Lower lobe of right lung (tissue), 2 donors: ENCODE measurements at places on chromosomes 5 and 9. TPM values are rescaled to one million over a fixed set of nuclear protein-coding genes. Genes with fewer than 3 reads are reported as not detected.

Gene CAMSAP1
- 34.4 TPM for total RNA-seq

Gene ZNF483
- 5.1 TPM for total RNA-seq

DNA sequence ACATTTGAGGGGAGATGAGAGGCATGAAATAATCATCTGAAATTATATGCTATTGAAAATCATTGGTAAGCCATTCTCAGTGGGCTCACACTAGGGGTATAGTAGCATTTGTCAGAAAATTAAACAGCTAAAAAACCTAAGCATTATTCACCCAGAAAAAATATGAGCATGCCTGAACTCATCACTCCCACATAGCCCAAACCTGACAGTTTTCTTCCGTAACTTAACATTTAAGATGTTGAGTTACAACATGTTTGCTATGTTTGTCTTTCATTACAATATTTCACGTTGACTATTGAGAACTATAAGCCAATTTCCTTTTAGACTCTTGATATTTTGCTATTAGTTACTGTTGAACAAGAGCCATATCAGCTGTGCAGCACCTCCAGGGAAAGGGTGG, 23.5 kb upstream of the GHR start:
- DNase-seq: no peak

DNA sequence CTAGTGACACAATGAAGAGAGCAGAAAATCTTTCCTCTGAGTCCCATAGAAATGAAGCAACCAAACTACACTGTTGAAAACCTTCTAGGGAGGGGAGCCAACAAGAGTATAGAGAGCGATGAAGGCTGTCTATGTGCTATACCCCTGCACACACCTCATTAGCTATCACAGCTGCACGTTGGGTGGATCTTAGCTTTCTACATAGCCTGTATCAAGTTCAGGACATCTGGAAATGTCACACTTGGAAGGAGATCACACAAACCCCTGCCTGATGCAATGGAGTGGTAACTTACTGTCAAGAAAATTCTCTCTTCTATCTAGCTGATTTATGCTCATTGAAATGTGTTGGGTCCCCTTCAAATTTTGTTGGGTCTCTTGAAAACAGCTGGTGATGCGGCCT, 127.0 kb upstream of the NTRK2 start:
- no peak for DNase-seq

- no peak for DNase-seq
Measured at GRCh38 chr5:158224253-158224652, 365.3 kb upstream of the CLINT1 start.

DNA sequence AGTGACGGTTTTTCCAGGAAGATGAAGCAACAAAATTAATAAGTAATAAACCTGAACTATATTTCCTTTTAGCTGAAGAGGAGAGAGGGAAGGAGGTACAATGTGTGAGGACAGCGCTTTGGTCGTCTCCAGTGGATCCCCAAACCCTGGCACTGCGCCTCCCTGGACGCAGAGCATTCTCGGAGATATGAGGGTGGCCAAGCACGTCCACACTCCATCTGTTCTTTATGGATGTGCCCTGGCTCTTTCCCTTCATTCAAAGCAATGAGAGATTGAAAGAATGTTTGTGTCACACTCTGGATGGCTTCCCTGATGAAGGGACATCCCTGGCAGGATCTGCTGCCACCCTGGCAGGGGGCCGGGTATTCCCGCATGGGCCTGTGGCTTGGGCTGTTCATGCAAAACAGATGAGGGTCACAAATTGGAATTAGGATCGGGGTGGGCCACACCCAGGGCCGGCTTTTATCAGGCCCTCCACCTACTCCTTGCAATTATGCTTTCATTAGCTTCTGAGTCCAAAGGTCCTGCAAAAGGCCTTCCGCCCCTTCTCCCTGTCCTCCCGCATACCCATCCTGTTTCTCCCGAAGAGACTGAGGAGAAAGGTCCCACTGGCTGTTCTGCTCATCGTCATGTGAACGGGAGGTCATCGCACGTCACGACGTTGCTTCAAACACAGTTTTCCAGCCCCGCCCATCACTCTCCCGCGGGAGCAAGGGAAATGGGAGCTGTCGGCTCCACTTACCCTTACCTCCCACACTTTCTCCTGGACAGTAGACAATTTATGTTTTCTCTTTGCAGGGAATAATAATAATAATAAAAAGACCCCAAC, 286.1 kb upstream of the IRX4 start:
- DNase-seq: no peak

GRCh38 chr5:88818296-88818695, 64.7 kb downstream of the MEF2C start:
- no peak for DNase-seq

GRCh38 chr5:1507014-1507375, 16.8 kb downstream of the LPCAT1 start:
- DNase-seq: no peak

GRCh38 chr9:89923961-89924504, 319.2 kb downstream of the GADD45G start:
- no peak for DNase-seq

- no peak for DNase-seq
Measured at GRCh38 chr5:76427206-76428140, 24.4 kb downstream of the IQGAP2 start.

GRCh38 chr5:57207007-57207653, 33.3 kb downstream of the GPBP1 start:
- DNase-seq: no peak

DNA sequence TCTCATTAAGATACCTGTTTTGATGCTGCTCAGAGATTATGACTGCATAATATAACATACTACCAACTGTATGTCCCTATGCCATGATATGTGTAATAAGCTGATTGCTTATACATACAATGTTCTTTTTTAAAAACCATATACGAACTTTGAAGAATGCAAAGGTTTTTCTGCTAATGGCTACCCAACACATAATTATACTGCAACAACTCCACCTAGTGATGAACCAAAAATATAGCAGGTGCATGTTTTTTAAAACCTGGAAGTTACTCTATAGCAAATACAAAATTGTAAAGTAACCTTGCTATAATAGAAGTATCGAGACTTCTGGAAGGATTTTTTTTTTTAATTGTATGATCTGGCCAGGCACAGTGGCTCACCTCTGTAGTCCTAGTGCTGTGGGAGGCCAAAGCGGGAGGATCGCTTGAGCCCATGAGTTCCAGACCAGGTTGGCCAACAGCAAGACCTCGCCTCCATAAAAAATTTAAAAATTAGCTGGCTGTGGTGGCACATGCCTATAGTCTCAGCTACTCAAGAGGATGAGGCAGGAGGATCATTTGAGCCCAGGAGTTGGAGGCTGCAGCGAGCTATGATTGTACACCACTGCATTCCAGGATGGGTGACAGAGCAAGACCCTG, 49.1 kb downstream of the HOMER1 start:
- no peak for DNase-seq
